ENCODE measurements at places on chromosomes 1 and 21. TPM values are rescaled to one million over a fixed set of nuclear protein-coding genes. Genes with fewer than 3 reads are reported as not detected.

GRCh38 chr1:161175771-161176453, 1.4 kb downstream of the B4GALT3 start:
- no peak for DNase-seq

DNA sequence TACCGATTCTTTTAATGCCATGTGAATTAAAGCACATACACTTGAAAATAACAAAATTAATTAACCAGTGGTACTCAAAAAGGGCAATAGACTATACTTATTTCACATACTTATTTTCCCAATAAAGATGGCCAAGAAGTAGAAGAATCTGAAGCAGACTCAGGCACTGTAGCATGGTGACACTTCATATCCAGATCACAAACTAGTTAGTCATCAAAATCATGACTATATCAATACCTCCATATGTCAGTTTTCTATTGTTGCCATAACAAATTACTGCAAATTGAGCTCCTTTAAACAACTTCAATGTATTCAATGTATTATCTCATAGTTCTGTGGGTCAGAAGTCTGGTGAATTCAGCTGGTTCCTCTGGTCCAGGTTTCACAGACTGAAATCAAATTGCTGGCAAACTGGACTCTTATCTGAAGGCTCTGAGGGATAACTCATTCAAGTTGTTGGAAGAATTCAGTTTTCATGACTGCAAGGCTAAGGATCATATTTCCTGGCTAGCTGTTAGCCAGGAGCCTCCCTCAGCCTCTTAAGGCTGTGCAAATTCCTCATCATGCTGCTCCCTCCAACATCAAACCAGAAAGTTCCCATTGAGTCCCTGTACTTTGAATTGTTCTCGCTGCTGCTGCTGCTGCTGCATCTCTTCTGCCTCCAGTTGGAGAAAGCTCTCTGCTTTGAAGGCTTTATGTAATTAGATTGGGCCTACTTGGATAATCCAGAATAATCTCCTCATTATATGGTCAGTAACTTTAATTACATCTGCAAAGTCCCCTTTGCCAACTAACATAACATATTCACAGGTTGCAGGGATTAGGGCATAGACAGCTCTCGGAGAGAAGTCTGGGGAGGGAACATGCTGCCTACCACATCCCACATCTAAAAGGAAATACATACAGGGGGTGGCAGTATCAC, 91.5 kb downstream of the MRPL39 start:
- no peak for DNase-seq

DNA sequence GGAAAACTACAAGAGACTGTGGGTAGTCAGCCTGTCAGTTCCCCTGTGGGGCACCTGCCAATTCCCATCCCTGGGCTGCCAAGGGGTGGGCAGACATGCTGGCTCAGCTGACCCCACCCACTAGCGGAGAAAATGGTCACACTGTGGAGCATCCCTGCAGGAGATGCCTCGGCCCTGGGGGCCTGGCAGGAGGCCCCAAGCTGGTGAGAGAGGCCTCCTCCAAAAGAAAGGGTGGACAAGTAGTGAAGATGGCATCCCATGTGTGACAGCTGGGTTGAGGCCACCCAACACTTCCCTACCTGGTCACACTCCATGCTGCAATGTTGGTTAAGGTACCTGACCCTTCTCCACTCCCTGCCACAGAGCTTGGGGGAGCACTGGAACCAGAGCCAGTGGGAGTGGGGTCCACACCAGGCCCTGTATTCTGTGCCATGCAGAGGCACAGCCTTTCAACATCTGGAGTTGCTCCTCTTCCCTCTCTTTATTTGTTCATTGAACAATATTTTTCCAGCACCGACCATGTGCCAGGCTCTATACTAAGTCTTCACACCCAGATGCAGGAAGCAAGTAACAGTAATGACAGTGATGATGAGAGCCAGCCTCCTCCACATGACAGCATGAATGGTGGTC, 59.5 kb downstream of the KLHDC7A start:
- no peak for DNase-seq

GRCh38 chr21:33080376-33080775, 10.4 kb downstream of the OLIG1 start:
- no peak for DNase-seq

- DNase-seq = no peak
These were observed 437.4 kb downstream of the NUF2 start for GRCh38 chr1:163758977-163759670.

TLR5 gene
- 26.6 TPM for total RNA-seq

DMRTA2 gene
- not detected for total RNA-seq
